H4 (cell line): ENCODE measurements at places on chromosomes 5 and 9. TPM values are rescaled to one million over a fixed set of nuclear protein-coding genes. Genes with fewer than 3 reads are reported as not detected.

DNA sequence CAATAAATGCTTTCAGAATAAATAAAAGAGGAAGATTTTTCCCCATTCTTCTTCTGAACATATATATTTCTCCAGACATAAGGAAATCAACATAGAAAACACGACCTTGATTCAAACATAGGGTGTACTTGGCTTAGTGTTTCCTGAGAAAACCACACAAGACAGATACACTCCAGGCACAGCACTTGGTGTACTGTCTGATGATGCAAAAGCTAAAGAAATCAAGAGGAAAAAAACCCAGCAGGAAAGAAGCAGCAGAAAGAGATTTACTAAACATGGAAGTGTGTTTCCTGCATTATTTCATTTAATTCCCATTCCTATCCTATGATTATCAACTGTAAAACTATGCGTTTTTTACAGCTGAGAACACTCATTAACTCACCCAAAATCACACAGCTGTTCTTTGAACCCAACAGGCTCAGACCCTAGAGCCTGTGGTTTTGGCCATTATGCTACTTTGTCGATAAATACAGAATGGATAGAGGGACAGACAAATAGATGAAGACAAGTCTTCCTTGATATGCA is 46.1 kb downstream of the NIPAL4 start:
- no peak for DNase-seq

DNA sequence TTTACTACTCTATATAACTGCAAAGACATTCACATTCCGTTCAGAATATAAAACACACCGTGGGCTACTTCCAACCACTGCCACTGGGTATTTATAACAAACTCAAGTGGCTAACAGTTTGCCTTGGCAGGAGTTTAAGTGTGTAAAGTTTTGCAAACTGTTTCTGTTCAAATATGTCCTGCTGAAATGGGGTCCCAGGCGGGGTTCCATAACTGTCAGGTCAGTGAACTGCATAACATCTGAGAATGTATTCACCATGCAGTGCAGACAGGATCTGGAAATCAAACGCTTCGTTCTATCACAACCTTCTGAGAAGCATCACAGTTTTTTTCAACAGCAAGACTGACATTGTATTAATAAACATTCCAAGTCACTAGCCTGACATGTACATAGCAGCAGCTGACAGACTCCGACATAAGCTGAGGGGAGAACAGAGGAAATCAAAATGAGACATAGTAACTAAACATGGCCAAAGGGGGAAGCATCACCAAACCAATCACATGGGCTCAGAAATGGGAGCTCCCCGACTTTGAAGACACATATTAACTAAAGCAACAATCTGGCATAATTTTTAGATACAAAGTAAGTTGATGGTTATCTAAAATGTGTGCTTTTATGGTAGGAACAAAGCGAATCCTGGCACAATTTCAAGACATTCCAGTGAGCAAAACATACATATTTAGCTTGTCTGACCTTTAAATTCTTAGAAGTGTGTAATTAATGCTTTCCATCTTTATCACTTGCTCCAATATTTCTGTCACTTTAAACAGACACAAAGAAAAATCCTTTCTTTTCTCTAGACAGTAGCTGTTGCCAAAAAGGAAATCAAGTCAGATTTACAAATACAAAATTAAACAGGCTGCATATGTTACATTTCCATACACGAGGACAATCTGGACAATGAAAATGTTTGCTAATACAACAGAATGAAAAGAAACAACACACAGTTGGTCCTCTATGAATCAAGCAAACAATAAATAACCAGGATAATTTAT is 156.8 kb downstream of the MAPKAP1 start:
- DNase-seq = no peak

DNA sequence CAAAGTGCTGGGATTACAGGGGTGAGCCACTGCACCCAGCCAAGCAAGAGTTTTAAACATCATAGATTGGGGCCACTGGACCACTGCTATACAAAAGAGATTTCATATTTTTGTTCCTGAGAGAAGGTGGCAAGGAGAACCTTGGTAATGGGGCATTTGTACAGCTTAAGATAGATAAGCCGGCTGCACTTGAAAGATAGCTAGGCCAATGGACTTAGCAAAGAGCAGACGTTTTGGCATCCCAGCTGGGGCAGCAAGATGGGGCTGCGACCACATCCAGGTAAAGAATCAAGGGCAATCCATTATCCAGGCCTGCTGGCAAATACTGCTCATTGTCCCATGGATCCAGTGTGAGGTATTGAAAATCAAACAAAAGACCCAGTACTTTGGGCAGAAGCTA is 3.9 kb upstream of the ISCA1 start:
- no peak for DNase-seq

- DNase-seq = no peak
Measured at GRCh38 chr9:110928599-110928998, 109.7 kb downstream of the LPAR1 start.

DNA sequence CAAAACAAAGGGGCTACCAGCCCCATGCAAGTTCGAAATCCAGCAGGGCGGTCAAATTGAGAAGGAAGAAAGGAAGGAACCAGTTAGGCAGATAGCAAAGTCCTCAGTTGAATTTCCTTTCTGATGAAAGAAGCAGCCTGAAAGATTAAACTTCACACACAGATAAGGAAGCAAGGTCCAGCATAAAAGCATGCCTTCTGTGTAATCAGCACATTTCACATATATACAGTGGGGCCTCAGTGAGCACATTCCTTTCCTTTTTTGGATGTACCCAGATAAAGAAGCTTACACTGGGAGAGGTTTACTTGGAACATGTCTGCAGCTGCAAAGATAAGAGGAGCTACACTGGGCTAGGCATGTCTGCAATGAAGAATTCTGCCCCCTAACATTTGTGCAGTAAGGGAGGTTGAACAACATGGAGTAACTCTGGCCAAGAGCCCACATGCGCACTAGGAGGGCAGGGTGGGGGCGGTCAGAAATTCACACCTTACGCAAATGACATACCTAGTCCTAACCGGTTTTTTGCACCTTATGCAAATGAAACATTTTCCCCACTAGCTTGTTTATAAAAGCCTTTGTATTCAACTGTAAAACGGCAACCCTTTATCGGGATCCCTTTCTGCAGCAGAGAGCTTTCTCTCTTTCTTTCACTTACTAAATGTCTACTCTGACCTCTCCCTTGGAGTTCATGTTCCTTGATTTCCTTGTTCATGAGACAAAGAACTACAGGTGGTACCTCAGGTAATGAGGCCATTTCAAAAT is 149.7 kb upstream of the FBXL17 start:
- no peak for DNase-seq

DNA sequence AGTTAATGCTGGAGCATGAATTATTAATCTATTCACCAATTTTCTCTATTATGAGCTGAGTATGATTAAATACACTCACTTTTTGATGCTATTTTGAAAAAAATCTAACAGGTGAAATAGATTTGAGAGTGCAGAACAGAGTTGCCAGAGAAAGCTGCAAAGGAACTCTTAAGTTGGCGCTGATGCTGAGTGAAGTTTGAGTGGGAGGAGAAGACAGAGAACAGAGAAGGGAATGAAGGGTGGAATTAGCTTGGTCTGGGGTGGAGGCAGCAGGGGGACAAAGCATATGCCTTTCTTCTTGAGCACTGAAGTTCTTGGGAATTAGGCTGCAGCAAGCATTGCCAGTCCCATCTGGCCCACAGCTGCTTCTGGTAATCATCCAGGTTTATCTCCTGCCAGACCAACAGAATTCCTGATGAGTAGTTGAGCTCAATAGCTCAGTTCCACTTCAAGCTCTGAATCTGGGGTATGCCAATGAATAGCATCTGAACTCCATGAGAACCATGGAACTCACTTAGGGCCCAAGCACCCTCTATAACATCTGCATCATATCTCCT is 290.1 kb downstream of the HINT1 start:
- no peak for DNase-seq

DNA sequence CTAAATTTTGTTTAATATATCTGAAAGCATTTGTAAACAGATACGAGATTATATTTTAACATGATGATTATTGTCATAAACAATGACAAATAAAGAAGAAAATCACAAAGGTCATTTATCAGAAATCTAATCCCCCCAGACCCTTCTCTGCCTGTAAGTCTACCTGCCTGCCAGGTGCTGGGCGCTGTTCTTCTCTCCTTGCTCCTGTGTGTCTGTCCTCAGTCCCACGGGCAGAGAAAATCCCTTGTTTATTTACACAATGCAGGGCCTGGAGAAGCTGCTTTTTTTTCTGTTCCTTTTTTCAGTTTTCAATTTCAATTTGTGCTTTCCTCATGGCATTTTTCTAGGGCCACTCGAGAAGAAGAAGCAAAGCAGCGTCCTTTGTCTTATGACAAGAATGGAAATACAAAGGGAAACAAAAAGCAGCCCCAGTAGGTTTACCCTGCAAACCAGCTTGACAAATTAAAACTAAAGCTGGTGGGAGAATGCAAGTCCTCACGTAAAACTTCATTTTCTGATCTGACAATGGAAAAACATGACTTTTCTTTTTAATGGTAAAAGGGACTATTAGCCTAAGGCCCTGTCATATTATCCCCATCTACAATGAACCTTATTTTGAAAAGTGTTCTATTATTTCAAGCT is 282.4 kb upstream of the KLF9 start:
- DNase-seq = no peak

DNA sequence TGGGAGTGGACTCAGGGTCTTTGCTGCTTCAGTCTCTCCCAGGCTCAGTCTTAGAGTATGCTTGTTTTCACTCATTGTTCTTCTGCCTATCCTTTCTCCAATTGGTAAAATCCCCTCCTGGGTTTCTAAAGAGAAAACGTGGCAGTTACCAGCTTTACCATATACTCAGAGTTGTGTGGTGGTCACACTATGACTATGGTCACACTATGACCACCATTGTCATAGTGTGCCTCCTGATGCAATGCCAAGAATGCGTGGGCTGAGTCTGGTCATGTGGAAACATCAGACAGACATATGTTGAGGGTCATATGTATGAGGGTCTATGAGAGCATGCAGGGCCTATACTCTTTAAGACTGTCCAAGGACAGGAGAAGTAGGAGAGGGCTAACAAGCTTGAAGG is 326.5 kb upstream of the PRR16 start:
- no peak for DNase-seq

DNA sequence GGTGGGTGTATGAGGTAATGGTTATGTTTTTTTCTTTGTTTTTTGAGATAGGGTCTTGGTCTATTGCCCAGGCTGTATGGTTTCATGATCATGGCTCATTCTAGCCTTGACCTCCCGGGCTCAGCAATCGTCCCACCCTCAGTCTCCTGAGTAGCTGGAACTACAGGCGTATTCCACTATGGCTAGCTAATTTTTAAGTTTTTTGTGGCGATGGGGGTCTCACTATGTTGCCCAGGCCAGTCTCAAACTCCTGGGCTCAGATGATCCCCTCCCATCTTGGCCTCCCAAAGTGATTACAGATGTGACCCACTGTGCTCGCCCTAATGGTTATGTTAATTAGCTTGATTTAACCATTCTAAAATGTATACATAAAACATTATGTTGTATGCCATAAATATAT is 5.6 kb downstream of the CNTLN start:
- DNase-seq = no peak

DNA sequence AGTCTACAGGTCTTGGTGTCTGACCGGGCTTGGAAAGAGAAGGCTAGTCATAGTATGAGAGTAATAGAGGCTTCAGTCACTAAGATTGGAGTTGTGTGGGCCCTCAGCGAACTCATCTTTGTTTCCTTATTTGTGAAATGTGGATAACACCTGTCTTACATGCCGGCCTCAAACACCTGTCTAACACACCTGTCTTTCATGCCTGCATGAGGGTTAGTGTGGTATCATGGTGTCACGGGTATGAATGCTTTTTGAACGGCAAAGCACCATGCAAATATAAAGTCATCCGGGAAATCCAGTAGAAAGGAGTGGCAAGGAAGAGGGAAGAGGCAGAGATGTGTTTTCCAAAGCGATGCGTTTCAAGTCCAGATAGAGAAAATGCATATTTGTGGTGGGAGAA is 25.5 kb downstream of the GRAMD2B start:
- no peak for DNase-seq

- no peak for DNase-seq
Measured at GRCh38 chr5:53116597-53116996, 7.0 kb upstream of the MOCS2 start.

The IL4 gene
- total RNA-seq = not detected in 2 replicates

The PIP5K1B gene
- 0.72 TPM in 1 of 2 replicates, not detected in the other for total RNA-seq

The GMCL2 gene
- total RNA-seq = not detected in 2 replicates

The IRX1 gene
- total RNA-seq = 17.1 and 21.3 TPM in 2 replicates

The GPR151 gene
- total RNA-seq = not detected in 2 replicates

The GARIN3 gene
- total RNA-seq = not detected in 2 replicates

The CNTFR gene
- 0.15 and 0.55 TPM in 2 replicates for total RNA-seq

The ZNF300 gene
- total RNA-seq = 4.3 and 5.7 TPM in 2 replicates

The TEK gene
- total RNA-seq = 0.35 and 0.68 TPM in 2 replicates

The CORO2A gene
- total RNA-seq = 2.1 and 3.0 TPM in 2 replicates
